Stimulated activated naive CD4-positive, alpha-beta T cell treated with Interleukin-2 at 50 U/mL for 16 hours (primary cell): ENCODE measurements at places on chromosomes 4 and X.

DNA sequence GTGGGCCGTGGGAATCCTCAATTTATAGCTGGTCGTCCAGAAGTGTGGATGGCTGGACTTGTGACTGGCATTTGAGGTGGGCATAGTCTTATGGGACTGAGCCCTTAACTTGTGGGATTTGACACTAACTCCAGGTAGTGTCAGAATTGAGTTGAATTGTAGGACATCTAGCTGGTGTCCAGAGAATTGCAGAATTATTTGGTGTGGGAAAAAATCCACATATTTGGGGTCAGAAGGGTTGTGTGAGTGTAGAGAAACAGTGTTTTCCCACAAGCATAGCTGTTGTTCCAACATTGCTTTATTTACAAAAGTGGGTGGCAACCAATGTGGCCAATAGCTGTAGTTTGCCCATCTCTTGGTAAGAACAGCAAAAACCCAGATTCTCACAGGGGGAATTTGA is 91.3 kb downstream of the MOSPD2 start:
- DNase-seq: no peak

- no peak for DNase-seq
Measured at GRCh38 chr4:53186714-53187358, 179.0 kb downstream of the SCFD2 start.

- DNase-seq: no peak
Measured at GRCh38 chrX:40439625-40440532, 140.9 kb upstream of the ATP6AP2 start.

DNA sequence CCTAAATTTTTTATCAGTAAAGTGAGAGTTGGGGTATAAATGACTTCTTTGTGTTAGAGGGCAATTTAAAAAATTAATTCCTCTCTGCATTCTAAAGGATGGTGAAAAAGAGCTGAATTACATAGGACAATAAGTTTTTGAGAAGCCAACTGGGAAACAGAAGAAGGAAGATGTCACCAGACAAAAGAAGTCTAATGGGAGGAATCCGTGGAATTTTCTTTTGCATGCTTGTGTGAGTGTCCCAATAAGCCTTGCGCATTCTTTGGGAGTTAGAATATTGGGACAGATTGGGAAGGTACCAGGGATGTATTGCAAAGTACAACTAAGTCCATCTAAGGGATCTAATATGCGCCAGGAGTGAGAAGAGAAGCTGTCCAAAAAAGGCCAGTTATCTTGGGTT is 35.1 kb upstream of the NR3C2 start:
- no peak for DNase-seq

- DNase-seq: peak; percentile 19
Measured at GRCh38 chrX:357693-358471, 28.8 kb downstream of the PPP2R3B start.

- DNase-seq: no peak
Measured at GRCh38 chrX:152640034-152640818, 2.5 kb downstream of the GABRQ start.

GRCh38 chr4:65437102-65437501 is 233.2 kb downstream of the EPHA5 start:
- no peak for DNase-seq

DNA sequence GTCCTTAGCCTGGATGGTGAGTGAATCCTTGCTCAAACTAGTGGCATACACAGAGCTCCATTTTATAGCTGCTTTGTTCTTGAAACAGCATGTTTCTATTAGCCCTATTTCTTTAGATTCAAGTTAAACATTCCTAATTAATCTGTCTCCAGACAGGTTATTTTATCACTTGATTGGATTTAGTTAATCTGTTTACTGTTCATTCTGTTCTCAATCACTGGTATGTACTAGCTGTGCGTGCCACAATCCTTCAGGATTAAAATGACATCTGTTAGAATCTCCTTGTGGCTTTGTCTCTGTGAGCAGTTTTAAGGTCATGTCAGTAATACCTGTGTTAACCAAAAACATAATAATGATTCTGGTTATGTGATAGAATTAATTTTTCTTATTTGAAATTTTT is 36.5 kb downstream of the PTPN13 start:
- no peak for DNase-seq

DNA sequence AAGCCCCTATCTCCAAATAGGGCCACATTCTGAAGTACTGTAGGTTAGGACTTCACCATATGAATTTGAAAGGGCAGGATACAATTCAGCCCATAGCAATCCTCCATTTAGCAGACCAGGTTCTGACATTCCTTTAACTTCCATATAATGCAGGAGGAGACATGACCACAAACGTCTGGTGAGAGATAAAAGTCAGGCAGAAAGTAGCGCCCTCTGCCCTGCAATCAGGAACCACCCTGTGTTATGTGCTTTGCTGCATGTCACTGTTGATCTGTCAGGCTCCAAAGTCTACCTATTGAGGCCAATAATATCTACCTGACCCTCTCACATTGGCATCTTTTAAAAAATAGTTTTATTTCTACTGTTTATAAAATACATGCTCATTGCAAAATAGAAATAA is 30.2 kb upstream of the SEPSECS start:
- no peak for DNase-seq

GRCh38 chr4:170247596-170247995 is 157.8 kb upstream of the AADAT start:
- no peak for DNase-seq

- no peak for DNase-seq
Measured at GRCh38 chrX:12610079-12610478, 181.1 kb upstream of the PRPS2 start.

- no peak for DNase-seq
Measured at GRCh38 chr4:93416344-93417128, 412.0 kb upstream of the ATOH1 start.

DNA sequence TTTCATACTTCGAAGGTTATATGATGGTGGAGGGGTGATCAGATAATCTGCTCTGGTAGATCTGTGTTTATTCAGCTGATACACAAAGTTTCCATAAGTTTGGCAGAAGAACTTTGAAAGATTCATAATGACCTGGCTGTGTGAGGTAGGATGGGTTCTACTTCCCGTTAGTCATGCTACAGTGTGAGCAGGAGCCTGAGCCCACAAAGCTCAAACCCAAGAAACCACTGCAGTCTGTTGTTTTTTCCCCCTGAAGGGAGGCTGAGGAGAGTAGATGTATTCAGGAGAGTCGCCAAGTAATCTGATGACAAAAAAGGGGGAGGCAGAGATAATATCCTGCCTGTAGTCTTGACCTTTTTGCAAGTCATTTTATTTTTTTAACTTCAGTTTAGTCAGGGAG is 52.8 kb upstream of the PPP3CA start:
- DNase-seq: no peak

- peak; percentile 85 for DNase-seq
Measured at GRCh38 chrX:1462596-1463251, 10.0 kb upstream of the ASMTL start.

DNA sequence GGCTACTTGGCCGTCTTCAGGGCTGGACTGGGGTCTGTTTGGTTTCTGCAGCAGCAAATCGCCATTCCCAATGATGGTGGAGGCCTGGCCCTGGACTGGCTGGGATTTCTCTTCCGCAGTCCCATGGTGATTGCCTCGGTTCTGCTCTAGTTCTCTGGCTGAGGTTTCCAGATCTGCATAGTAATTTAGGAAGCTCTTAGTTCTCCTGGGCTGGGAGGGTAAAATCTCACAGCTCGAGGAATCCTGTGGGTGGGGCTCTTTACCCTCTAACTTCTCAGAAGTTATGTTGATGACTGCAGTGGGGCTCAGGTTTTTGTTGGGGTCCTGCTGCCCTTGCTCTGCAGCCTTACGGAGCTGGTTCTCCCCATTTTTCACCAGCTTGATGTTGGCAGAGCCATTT is 200.6 kb downstream of the APBB2 start:
- no peak for DNase-seq

- no peak for DNase-seq
Measured at GRCh38 chrX:143648705-143649104, 12.8 kb upstream of the SLITRK4 start.

- no peak for DNase-seq
Measured at GRCh38 chr4:150315175-150315574, 236.9 kb downstream of the DCLK2 start.

DNA sequence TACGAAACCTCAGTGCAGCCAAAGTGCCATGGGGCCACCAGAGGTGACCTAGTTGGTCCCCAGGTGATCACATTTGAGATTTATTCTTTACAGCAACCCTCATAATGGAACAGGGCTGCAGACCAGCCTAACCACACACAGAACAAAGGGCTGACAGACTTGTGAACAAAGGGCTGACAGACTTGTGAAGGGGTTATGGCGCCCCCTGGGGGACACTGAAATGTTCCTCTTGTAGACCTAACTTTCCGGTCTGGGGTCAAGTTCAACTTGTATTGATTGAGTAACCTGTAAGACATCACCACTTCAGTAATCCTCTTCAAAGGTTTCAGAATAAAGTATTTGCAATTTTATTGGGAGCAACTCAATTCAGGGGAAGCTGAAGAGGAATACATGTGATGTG is 175.9 kb upstream of the RPS6KA3 start:
- DNase-seq: peak; percentile 75

GRCh38 chrX:110050901-110051300 is 48.0 kb downstream of the TMEM164 start:
- no peak for DNase-seq

- DNase-seq: no peak
Measured at GRCh38 chrX:95884186-95884585, 800.5 kb upstream of the DIAPH2 start.

DNA sequence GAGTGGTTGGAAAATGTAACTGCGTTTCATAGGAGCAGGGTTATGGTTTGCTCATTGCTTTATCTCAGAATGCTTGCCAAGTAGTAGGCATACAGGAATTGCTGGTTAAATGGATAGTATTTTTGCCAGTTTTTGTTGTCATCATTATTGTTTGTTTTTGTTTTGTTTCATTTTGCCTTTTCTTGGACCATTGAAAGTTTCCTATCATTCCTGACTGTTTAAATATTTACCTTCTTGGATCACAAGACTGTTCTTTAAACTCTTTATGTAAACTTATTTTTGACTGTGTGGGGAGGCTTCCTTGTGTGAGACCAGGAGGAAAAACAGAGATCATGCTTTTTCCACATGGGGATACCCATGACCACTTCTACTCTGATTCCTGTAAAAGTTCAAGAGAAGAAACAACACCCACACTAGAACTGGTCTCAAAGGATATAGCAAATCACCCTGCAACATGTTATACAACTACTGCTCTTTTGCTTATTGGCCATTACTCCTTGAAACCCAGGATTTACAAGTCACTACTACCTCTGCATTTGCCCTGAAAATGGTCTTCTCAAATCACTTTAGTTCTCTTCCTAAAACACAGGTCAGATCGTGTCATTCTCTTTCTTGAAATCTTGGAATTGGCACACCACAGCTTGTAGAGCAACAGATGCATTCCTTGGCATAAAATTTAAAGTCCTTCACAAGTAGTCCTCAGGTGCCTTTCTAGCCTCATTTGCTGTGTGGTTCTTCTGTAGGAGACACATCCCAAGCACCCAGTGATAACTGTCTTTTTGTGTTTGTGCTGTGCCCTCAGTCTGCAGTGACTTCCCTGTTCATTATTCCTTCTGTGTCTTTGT is 51.3 kb downstream of the FNIP2 start:
- DNase-seq: no peak

GRCh38 chr4:111556141-111556781 is 589.0 kb upstream of the FAM241A start:
- DNase-seq: no peak

GRCh38 chr4:153257151-153257620 is 52.9 kb downstream of the TRIM2 start:
- DNase-seq: peak; percentile 20

GRCh38 chr4:17512973-17513665 is 1.2 kb upstream of the QDPR start:
- DNase-seq: no peak

DNA sequence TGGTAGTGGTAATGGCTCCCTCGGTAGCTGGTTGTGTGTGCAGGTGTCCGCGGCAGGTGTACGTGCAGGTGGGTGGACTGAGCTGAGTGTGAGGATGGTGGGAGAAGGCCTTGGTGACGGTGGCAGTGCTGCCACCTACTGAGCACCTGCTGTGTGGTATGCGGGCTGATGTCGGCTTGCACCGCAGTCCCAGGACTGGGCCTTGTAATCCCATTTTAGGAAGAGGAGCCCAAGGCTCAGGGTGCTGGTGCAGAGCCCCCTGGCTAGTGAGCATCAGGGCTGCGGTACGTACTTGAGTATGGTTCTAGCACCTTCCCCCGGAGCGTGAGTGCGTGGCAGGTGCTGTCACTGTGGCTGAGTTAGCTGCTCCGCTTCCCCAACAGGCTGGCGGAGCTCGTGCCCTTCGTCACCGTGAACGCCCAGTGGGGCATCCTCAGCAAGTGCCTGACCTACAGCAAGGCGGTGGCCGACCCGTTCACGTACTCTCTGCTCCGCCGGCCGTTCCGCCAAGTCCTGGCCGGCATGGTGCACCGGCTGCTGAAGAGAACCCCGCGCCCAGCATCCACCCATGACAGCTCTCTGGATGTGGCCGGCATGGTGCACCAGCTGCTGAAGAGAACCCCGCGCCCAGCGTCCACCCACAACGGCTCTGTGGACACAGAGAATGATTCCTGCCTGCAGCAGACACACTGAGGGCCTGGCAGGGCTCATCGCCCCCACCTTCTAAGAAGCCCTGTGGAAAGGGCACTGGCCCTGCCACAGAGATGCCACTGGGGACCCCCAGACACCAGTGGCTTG is 5.7 kb upstream of the CPZ start:
- DNase-seq: no peak

DNA sequence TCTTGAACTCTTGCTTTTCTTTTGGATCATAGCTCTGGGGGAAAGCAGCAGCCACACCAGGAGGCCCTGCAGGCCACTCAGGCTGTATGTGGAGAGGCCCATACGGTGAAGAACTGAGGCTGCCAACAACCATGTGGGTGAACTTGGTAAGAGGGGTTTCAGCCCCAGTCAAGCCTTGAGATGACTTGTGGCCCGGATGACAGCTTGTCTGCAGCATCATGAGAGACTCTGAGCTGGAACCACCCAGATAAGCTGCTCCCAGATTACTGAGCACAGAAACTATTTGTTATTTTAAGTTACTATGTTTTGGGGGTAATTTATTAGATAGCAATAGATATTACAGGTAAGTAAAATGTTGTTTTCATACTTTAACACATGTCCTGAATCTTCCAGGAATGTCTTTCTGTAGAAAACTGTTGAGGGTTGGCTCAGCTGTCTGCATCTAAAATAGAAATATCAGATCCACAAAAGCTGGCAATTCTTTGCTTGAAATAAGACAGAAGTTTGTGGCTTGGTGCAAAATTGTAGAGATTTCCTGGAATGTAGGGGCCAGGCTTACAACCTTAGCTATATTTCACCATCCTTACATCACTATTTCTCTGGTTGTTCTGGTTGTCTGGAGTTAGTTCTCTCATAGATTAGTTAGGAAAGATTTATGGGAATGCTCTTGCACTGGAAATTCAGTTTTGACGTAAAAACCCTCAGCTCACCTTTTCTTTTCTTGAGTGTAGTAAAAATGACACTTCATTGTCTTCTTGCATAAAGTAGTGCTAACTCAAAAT is 272.1 kb downstream of the RAPGEF2 start:
- no peak for DNase-seq

GRCh38 chrX:154749856-154750255 is 1.0 kb downstream of the GAB3 start:
- no peak for DNase-seq

DNA sequence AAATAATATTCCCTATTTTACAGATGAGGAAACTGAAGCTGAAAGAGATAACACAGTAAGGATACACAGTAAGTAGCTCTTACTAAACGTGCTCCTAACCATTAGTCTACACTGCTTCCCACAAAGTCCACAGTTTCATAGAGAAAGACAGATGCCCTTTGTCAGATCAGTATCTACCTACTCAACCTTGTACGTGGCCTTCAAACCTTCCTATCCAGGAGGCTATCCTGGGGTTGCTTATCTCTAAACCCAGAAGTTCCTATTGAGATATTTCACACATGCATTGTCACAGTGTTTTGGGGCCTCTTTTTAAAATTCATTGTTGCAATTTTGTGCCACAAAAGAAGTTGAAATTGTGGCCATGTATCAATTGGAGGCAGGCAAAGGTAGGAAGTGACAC is 208.0 kb downstream of the ENOX2 start:
- DNase-seq: no peak
